ENCODE measurements at places on chromosomes 12 and 14.

- no peak for DNase-seq
Observed at GRCh38 chr12:16599081-16599480, 6.9 kb downstream of the LMO3 start.

- DNase-seq: no peak
Observed at GRCh38 chr12:88122666-88123065, 19.2 kb downstream of the CEP290 start.

DNA sequence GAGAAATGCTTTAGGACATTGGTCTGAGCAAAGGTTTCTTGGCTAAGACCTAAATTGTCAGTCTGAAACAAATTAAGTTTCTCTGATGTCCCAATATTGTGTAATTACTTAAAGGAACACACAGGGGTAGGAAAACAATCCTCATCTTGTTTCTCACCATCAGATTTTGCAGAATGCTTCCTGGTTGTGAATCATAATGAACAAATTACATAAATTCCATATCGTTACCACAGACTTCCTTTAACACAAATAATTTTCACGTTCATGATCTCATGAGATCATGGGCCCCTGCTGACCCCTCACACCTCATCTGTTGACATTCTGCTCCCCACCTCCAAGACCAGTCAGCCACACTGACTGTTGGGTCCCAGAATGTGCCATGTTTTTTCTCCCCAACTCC is 194.1 kb downstream of the MON2 start:
- DNase-seq: no peak

DNA sequence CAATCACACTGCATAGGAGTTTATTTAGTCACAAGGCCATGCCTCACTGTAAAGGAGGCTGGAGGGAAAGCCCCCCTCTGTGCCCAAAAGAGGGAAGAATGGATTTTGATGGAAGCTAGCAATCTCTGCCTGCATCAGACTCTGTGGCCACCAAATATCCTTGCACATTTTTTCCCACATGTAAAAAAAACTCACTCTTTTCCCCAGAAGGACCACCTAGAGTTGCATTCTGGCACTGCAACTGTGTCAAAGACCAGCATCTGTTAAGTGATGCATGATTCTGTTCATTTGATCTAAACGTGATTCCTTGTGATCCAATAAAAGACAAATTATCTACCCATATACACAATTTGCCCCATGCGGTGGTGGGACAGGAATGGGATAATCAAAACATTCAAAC is 8.0 kb downstream of the RHOJ start:
- no peak for DNase-seq

DNA sequence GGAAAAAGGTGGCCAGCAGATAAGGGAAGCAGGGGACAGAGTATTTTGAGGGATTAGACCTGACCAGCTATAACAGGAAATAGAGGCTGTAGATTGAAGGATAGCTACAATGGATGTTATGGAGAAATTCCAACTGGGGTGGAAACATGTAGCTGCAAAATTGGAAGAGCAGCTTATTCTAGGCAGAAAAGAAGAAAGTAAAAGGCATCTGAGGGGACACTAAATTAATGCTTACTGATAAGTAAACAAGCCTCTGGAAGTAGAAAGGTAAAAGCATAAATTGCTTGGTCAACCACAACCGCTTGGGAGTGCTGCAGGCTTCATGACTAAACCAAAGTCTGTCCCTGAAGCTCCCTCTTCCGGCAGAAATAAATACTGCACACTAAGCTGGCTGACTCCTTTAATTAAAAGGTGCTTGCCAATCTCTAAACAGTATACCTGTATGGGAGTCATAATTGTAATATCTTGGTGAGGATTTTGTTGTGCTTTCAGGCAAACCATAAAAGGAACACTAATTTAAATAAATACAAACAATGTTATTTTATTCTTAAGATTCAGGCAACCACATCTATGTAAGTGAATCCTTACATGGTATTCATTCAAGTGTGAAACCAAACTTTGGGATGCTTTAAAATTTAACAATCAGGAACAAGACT is 7.7 kb downstream of the UBC start:
- peak; percentile 86 for DNase-seq

GRCh38 chr14:47389535-47389934 is 285.9 kb downstream of the MDGA2 start:
- DNase-seq: no peak

GRCh38 chr12:38625306-38625705 is 280.1 kb downstream of the CPNE8 start:
- DNase-seq: no peak

GRCh38 chr14:61889914-61890351 is 127.7 kb downstream of the SNAPC1 start:
- DNase-seq: peak; percentile 31

- DNase-seq: no peak
Observed at GRCh38 chr14:101853455-101854018, 92.0 kb downstream of the PPP2R5C start.

All from activated T-helper 1 cell treated with anti-CD3 and anti-CD28 coated beads, Interleukin-12 subunit alpha, Interleukin-12 subunit beta, Interleukin-2, Interleukin-4 antibody, amounts not matched to agents 30 ng/mL and 10 ng/mL and 1 ng/mL, durations not matched to agents 14 hours and 24 hours and 36 hours (primary cell).